ENCODE measurements at places on chromosomes 5 and 9. TPM values are rescaled to one million over a fixed set of nuclear protein-coding genes. Genes with fewer than 3 reads are reported as not detected.
A peak's percentile ranks its signal among the peaks of the same experiment; 100 is the strongest.

DNA sequence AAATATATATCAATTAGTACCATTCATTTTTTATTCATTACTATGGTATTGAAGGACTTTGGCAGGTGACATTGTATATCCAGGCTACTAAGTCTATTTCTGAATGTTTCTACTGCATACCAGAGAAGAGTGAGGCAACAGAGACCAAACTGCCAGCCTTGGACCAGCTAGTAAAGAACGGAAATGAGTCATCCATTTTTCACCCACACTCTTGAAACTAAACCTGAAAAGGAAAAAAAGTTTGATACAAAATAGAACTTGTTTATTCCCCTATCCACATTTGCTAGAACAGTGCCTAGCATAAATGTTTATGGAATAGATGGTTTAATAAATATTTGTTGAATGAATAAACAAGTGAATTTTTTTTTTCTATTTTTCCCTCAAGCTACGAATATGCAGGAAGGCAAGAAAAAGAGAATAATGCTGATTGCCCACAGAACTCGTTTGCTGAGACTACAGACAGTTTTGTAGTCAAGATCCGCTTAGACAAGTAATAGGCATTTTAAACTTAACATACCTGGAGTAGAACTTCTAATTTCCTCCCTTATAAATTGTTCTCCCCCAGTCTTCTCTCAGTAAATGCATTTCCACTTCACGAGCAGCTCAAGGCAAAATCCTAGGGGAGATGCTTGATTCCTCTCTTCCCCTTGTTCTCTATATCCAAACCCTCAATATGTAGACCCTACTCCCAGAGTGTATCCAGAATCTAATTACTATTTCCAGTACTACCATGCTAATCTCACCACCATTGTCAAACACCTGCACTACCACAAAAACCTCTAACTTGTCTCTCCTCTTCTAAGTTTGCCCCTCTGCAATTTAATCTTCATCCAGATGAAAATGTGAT lies 146.2 kb upstream of the RASA1 start:
- DNase-seq, result peak; percentile 38

DNA sequence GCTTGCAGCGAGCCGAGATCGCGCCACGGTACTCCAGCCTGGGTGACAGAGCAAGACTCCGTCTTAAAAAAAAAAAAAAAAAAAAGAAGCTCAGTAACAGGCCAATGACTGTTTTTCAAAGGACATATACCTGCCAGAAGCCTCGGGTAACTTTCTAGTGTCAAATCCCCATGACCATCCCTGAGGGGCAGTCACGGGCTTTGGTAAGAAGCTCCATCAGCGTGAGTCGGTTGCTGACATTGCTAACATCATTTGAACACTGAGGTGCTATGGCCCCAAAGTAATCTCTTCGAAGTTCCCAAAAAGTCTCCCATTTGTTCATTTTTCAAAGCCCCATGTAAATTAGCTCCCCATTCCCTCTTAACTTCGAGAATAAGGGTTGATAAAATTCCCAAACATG lies 11.6 kb downstream of the NAIP start:
- no peak for DNase-seq

DNA sequence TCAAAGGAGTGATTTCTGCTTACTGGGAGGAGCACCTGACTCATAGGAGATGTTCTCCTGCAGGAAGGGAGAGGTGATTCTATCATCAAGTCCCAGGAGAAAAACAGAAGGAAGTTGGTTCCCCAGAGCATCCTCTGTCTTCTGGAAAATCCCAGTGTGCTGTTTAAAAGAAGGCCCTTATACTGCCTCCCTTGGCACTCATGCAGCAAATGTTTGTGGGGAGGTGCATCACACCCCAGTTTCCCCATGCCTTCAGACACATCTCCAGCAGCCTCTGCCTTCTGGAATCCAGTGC lies 63.1 kb downstream of the PPARGC1B start:
- DNase-seq, result no peak

DNA sequence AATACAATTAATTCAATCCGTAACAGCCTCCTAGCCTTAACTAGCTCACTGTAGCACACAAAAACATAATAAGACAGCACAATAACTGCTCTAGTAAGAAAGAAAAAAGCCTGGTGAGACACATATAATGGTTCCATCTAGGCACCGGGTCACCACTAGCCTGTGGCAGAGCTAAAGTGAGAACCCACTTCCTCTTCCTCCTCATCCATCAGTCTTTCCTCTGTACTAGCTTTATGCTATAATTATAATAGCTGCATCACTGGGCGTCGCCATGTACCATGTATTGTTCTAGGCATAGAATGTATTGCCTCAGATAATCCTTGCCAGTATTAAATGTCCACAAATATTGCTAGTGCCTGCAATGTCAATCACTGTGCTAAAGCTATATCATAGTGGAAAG lies 23.1 kb downstream of the ADRB2 start:
- no peak for DNase-seq

TMEM215 gene
- not detected for total RNA-seq

All from activated naive CD4-positive, alpha-beta T cell treated with anti-CD3 and anti-CD28 coated beads, Interleukin-2, amount 50 U/mL, for 72 hours (primary cell).